Spleen (tissue), 13 donors: ENCODE measurements at places on chromosomes 11 and 22. TPM values are rescaled to one million over a fixed set of nuclear protein-coding genes. Genes with fewer than 3 reads are reported as not detected.

Gene GUCD1
- total RNA-seq: 103 TPM

Gene TSPAN32
- total RNA-seq: 10.6 TPM

Gene VSIG10L2
- total RNA-seq: 1.8 TPM

Gene HMOX1
- total RNA-seq: 351 TPM

Gene GGTLC2
- not detected for total RNA-seq

Gene C11orf24
- total RNA-seq: 25.9 TPM

Gene CASP1
- 158 TPM for total RNA-seq

Gene HEPN1
- not detected for total RNA-seq

Gene MS4A3
- 1.7 TPM for total RNA-seq

Gene INS
- total RNA-seq: not detected

Gene DBX1
- total RNA-seq: not detected

Gene ARHGAP42
- 18.5 TPM for total RNA-seq

Gene CHST1
- 18.9 TPM for total RNA-seq

Gene B4GALNT4
- 1.1 TPM for total RNA-seq

Gene RRM1
- total RNA-seq: 21.6 TPM

Gene OR8A1
- total RNA-seq: not detected

Gene SPTBN2
- total RNA-seq: 4.8 TPM

Gene HBD
- total RNA-seq: 327 TPM

Gene IGSF9B
- 3.8 TPM for total RNA-seq

Gene OSM
- 16.4 TPM for total RNA-seq

Gene PDGFB
- total RNA-seq: 2.4 TPM

Gene MUC5B
- total RNA-seq: not detected

Gene SEPTIN3
- total RNA-seq: 0.17 TPM

Gene CEP126
- total RNA-seq: 2.0 TPM

Gene CASP5
- total RNA-seq: 2.3 TPM
